ENCODE measurements at places on chromosomes 4 and X.

DNA sequence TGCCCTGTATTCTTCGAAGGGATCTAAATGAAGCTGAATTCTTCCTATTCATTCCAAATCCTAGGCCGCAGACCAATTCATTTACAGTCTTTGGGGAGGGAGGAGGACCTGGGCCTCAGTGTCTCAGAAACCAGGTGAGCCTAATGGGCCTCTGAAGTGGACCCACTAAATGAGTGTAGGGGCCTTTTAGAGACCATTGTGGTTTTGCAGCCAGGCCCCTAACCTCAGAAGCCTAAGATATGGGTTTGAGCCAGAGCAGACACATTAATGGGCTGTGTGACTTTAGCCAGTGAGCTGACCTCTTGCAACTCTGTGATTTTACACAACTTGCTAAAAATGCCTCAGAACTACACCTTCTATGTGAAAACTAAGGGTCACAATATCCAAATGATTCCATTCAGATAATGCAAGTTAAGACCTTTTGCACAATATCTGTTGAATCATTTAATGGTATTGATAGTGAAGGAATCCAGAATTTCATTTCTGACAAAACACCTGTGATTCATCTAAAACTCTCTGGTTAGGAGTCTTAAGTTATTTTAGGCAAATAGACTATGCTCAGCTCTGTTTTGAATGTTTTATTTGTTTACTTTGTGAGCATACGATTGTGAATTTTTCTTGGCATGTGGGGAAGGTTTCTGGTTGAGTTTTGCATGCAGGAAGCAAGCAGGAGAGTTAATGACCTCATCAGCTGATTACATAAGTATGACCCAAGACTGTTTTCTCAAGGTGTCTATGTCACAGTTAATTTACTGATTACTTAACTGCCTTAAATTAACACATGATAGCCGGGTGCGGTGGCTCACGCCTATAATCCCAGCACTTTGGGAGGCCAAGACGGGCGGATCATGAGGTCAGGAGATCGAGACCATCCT lies 75.0 kb downstream of the EVC start:
- no peak for DNase-seq

DNA sequence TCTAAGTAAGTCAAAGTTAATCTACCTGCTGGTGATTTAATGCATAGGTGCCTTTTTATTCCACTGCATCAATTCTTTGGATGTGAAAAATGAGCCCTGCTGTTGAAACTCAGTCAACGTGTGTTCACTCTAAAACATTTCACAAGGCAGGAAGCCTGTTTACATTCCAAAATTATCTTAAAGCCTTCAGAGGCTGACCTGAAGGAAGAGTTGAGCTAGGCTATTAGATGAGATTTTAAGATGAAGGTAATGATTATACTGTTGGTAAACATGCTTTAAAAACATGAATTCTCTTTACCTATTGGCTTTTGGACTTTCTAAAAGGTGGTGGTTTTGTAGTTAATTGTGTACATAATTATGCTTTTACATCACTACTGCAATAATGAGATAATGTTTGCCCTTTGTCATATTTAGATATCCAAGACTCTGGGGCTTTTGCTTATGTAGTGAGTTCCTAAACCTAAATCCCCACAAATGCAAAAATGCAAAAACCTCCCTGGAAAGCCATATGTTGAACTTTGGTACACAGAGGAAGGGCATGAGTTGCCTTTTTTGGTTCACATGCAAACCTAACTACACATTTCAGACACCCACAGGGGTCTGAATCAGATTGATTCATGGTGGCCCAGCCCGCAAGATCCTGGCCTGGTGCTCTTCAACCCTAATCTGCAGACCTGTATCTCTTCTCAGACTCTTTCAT lies 92.3 kb downstream of the KLHL8 start:
- no peak for DNase-seq

GRCh38 chrX:14491689-14492088 lies 37.6 kb upstream of the GLRA2 start:
- no peak for DNase-seq

- no peak for DNase-seq
Measured at GRCh38 chrX:150753357-150753756, 60.2 kb downstream of the MTMR1 start.

DNA sequence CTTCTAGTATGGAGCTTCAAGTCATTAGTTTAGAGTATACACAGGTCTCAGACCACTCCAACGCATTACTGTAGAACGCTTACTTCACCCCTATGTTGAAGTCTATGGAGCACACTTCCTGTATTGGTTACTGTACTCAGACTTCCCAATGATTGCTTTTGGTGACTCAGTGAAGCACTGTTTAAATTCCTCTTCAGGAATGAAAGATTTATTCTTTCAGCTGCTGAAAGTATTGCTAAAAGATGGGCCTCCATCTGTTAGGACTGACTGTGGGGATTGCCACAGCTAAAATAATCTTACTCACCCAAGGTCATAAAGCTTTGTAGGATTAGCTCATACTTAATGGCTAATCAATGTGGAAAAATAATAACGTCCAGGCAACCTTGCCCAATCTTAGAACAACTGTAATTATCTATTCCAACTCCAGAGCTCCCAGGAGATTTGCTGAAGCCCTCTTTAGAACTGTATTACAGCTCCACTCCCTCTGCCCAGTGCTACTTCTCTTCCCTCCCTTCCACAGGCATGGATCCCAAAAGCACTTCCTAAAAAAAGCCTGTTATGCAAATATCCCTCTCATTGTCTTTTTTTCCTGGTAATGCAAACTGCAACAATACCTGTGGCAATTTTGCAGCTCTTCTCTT lies 281.9 kb upstream of the HS3ST1 start:
- DNase-seq = no peak
